CD4-positive, alpha-beta T cell treated with Interleukin-10 for 1 hour (primary cell): ENCODE measurements at places on chromosomes 5 and 9.

- DNase-seq: no peak
These were observed 22.4 kb upstream of the PPP2CA start for GRCh38 chr5:134248256-134248655.

- DNase-seq: no peak
These were observed 78.3 kb upstream of the ZNF608 start for GRCh38 chr5:124824637-124825158.

GRCh38 chr9:125816321-125816720 is 69.1 kb downstream of the PBX3 start:
- no peak for DNase-seq

DNA sequence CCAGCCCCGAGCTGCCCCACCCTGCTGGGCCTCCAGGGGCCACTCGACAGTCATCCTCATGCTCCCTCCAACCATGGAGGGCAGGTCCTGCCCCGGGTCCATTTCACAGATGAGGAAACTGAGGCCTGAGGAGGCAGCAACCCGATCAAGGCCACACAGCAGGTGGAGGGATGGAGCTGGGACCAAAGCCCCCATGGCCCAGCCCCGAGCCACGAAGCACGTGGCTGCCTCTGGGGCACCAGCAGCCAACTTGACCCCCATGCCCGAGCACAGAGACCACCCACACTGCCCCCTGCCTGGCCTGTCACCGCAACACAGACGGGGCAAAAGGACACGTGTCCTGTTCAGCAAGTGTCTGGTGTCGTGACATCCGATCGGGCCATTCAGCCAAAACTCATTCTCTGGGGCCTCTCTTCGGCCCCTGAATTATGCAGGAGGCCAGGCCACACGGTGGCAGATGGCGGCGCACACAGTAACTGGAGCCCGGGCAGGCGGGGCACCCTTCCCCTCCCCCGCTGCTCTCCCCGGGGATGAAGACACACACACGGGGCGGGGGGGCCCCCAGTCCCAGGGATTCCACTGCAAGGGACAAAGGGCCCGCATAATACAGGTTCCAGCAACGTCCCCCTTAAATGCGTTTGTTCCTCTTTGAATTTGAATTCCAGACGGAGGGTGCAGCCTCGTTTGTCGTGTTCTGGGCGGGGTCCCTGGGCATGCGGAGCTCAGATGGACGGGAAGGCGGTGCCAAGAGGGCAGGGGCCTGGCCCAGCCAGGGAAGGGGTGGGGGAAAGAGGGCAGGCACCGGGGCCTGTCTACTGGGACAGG is 29.4 kb upstream of the TMEM250 start:
- DNase-seq: no peak

- no peak for DNase-seq
These were observed 14.1 kb upstream of the LCP2 start for GRCh38 chr5:170311511-170312300.
